ENCODE measurements at places on chromosomes 11 and 22. TPM values are rescaled to one million over a fixed set of nuclear protein-coding genes. Genes with fewer than 3 reads are reported as not detected.

DDTL gene
- polyA plus RNA-seq, result 2.2 TPM

GRAP2 gene
- polyA plus RNA-seq, result 0.19 TPM

CASP5 gene
- polyA plus RNA-seq, result not detected

MPPED2 gene
- 1.3 TPM for polyA plus RNA-seq

DRD2 gene
- 0.41 TPM for polyA plus RNA-seq

ADM2 gene
- 3.3 TPM for polyA plus RNA-seq

SBF2 gene
- 36.7 TPM for polyA plus RNA-seq

BDNF gene
- polyA plus RNA-seq, result 1.5 TPM

TMA7B gene
- polyA plus RNA-seq, result not detected

RBMXL2 gene
- not detected for polyA plus RNA-seq

IGLL1 gene
- polyA plus RNA-seq, result not detected

SLC29A2 gene
- polyA plus RNA-seq, result 42.0 TPM

OTOG gene
- 0.41 TPM for polyA plus RNA-seq

OR8G5 gene
- polyA plus RNA-seq, result not detected

SLC22A25 gene
- not detected for polyA plus RNA-seq

C22orf23 gene
- 0.71 TPM for polyA plus RNA-seq

ACAD8 gene
- polyA plus RNA-seq, result 45.8 TPM

KCNQ1OT1 gene
- 0.19 TPM for polyA plus RNA-seq

TEX12 gene
- polyA plus RNA-seq, result not detected

TMEM151A gene
- 3.2 TPM for polyA plus RNA-seq

SCO2 gene
- 2.5 TPM for polyA plus RNA-seq

SCT gene
- 1.7 TPM for polyA plus RNA-seq

All from H1 (cell line).